ENCODE measurements at places on chromosomes 4 and X. TPM values are rescaled to one million over a fixed set of nuclear protein-coding genes. Genes with fewer than 3 reads are reported as not detected.

C4orf17 gene
- not detected for total RNA-seq

NLGN3 gene
- total RNA-seq: 1.1 TPM

SPIN2A gene
- total RNA-seq: 0.80 TPM

SYP gene
- 6.7 TPM for total RNA-seq

TSPAN6 gene
- 19.0 TPM for total RNA-seq

JCHAIN gene
- total RNA-seq: 77.5 TPM

ART3 gene
- total RNA-seq: 0.85 TPM

EMD gene
- total RNA-seq: 27.2 TPM

CLDN22 gene
- total RNA-seq: not detected

CYBB gene
- total RNA-seq: 8.2 TPM

SPATA18 gene
- 10.3 TPM for total RNA-seq

SLC26A1 gene
- total RNA-seq: 31.2 TPM

ZXDA gene
- total RNA-seq: 9.9 TPM

ADGRG4 gene
- 4.1 TPM for total RNA-seq

RBBP7 gene
- total RNA-seq: 51.6 TPM

AMBN gene
- total RNA-seq: not detected

BMPR1B gene
- total RNA-seq: not detected

MAGEA4 gene
- total RNA-seq: not detected

LUZP4 gene
- total RNA-seq: not detected

PTCHD1 gene
- total RNA-seq: 0.18 TPM

SCML2 gene
- total RNA-seq: 0.40 TPM

EPGN gene
- total RNA-seq: not detected

EFNB1 gene
- total RNA-seq: 55.9 TPM

ANXA3 gene
- 22.0 TPM for total RNA-seq

POF1B gene
- total RNA-seq: 76.3 TPM

GAB3 gene
- total RNA-seq: 5.4 TPM

NUDT10 gene
- total RNA-seq: not detected

GPC3 gene
- total RNA-seq: 1.1 TPM

FAM241A gene
- total RNA-seq: 1.7 TPM

LGI2 gene
- total RNA-seq: 0.83 TPM

NLRP2B gene
- total RNA-seq: not detected

MCUB gene
- total RNA-seq: 6.7 TPM

TXK gene
- total RNA-seq: 3.9 TPM

COL4A6 gene
- total RNA-seq: 2.4 TPM

SATL1 gene
- not detected for total RNA-seq

PCDH18 gene
- total RNA-seq: 46.2 TPM

All from Peyer's patch (tissue), 4 donors.